ENCODE measurements at places on chromosomes 16 and 17. TPM values are rescaled to one million over a fixed set of nuclear protein-coding genes. Genes with fewer than 3 reads are reported as not detected.

The MT4 gene
- not detected for total RNA-seq

The HAS3 gene
- total RNA-seq = 37.5 TPM

The SEPTIN12 gene
- not detected for total RNA-seq

The CACNA1H gene
- total RNA-seq = 15.2 TPM

The CD300H gene
- total RNA-seq = 0.27 TPM

The SDR42E1 gene
- total RNA-seq = 1.6 TPM

The FHOD1 gene
- total RNA-seq = 41.9 TPM

The HCRT gene
- total RNA-seq = not detected

The ST6GALNAC2 gene
- 0.58 TPM for total RNA-seq

The SLC16A5 gene
- total RNA-seq = 27.5 TPM

The MMP28 gene
- 7.3 TPM for total RNA-seq

The METTL23 gene
- 56.4 TPM for total RNA-seq

The KRT20 gene
- total RNA-seq = 0.41 TPM
